ENCODE measurements at places on chromosomes 16 and 17.

DNA sequence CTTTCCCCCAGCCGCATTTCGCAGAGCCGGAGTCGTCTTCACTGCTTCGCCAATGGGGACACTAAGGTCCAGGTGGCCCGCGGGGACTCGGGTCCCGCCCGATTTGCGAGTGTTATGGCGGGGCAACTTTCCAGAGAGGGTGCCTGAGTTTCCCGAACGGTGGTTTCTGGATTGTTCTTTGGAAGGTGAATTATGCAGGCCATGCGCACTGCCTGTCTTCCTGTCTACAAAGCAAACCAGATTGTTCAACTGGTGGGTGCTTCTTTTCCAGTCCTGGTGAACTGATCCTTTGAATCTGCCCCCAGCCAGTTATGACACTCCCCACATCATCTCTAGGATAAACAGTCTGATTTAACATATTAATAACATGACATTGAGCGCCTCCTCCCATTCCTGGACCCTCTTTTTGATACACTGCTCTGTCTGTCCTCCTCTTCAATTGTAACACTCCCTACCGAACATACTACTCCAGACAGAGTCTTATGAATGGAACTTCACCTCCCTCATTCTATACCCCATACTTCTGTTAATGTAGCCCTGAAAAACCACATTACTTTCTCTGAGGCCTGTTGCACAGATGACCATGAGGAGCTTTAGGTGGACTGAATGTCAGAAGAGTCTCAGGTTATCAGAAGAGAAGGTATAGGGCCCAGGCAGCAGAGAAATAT, 159.0 kb downstream of the RAB11FIP4 start:
- no peak for DNase-seq

- DNase-seq: no peak
These were observed 57.8 kb downstream of the HLF start for GRCh38 chr17:55322453-55322985.

- DNase-seq: no peak
These were observed 99.4 kb downstream of the NPIPB11 start for GRCh38 chr16:29306943-29307597.

- DNase-seq: no peak
These were observed 46.4 kb downstream of the SLC47A1 start for GRCh38 chr17:19579867-19580565.

DNA sequence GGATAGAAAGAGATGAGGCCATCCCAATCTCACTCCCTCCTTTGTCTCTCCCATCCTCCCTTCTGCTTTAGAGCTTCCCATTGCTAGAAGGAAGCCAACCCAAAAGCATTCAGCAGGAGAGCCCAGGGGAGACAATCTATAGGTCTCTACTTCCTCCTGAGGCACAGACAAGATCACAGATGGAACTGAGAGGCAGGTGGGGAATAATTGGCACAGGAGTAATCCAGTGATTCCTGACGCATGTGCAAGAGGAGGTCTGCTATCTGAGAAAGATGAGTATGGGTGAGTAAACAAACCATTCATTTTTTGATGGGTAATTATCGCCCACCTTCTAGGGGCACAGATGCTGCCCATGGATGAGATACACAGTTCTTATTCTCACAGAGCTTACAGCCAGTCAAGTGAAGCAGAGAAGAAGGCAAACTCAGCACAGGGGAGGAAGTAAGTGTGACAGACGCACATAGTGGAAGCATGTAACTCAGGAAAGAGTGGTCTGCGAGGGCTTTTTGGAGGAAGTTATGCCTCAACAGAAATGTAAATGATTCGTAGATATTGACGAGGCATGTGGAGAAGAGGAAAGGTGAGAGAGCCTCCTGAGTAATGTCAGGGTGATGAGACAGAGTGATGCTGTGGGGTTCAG, 88.9 kb upstream of the HLF start:
- DNase-seq: no peak

DNA sequence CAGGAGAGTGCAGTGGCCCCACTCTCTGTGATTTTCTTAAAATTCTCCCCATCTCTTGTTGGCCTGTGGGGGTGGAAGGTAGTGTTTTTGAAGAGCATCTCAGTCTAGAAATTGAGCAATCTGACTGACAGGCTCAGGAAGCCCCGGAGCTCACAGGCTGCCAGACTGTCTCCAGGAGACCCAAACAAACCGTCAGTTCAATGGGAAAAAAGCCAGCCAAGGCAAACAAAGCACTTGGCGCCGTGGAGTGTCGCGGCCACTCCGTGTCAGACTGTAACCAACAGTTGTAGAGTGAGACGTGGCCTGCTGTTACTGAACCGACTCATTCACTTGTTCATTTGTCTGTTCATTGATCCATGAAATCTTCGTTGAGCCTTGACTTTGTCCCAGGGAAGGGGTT, 33.7 kb downstream of the RGS9 start:
- no peak for DNase-seq

DNA sequence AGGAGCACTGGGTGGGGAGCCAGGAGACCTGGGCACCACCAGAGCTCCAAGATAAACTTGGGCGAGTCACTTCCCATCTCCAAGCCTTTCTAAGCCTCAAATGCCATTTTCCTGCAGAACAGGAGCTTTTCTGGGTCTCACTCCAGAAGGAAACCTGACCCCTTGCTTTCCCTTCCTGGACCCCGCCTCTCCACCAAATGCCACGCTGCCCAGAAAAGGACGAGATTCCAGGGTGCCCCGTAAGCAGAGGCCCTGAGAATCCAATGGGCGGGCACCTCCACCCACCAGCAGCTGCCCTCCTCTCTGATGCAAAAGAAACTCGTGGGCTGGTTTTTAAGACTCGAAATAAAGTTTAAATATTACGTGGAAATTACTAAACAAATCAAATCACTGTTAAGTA, 31.3 kb downstream of the ZNF423 start:
- DNase-seq: no peak

DNA sequence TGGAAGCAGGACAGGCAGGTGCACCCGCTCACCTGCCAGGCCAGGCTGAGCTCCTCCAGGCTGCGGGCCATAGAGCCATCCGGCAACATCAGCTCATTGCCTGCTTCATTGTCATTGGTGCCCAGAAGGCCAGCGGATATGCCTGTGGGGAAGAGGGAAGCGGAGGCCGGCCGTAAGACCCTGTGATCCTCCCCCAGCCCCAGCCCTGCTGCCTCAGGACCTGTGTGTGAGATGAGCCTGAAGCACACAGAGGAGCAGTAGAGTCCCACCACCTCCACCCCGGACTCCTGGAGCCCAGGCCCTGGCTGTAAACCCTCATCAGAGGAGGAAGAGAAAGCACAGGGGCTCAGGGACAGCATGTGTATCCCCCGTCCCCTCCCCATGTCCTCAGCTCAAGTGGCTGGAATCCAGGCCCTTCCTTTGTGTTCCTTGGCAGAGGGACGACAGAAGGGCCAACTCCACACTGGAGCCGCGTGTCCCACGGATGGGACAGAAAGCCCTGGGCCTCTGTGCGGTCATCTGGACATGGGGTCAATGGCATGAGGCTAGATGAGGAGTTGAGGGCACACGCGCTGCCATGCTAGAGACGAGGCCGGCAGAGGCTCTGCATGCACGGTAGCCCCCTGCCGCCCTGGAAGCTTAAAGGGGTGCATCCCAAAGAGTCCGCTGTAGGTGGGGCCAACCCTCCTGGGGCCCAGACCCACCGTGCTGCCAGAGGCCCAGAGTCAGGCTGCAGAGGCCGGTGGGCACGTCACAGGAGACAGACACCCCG, 39.1 kb downstream of the RMI2 start:
- no peak for DNase-seq

- DNase-seq: no peak
These were observed 19.1 kb upstream of the RASD1 start for GRCh38 chr17:17514993-17515933.

DNA sequence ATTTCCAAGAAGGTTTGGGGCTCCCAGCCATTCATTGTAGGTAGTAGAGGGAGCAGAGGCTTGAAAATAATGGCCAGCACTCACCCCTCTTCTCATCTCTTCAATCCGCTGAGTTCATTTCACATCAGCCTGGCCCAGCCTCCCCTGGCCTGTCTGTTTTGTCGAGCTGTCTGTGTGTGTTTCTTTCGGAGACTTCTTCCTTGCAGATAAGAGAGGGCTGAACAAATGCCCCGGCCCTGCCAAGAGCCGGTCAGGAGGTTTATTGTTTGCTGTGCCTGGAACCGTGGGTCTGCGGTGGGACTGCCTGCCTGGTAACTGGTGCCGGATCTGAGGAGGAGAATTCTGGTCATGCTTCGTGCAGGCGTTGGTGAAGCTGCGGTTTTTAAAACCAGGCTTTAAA, 3.4 kb downstream of the VPS4A start:
- DNase-seq: no peak

DNA sequence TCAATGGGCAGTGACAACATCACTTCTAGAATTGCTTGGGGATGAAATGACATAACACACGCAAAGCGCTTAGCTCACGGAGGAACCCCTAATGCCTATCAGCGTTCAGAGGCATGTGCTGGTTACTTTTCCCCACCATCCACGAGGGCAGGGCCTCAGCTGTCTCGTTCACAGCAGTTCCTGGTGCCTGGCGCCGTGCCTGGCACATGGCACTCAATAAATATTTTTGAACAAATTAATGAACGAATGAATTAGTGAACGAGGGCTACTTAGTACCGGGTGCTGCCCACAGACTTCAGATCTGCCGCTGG, 14.1 kb upstream of the CIBAR2 start:
- DNase-seq: no peak

DNA sequence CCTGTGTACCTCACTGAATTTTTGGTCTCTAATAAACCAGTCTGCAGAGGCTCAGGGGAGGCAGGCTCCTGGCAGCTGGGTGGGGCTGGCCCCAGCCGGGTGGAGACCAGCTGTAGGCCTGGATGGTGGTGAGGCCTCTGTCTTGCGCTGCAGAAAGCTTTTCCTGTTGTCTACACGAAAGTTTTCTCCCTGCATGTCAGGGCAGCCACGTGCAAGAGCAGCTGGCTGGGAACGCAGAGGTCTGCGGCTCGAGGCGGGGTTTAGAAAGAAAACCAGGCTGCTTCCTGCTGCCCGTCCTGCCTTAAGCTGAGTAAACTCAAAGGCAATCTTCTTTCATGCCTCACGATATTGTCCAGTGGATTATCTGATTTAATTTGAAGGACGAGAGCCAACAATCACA, 2.4 kb downstream of the SERPINF1 start:
- DNase-seq: no peak

GRCh38 chr17:68778726-68779125, 176.5 kb downstream of the ABCA8 start:
- no peak for DNase-seq

GRCh38 chr17:17078832-17079231, 36.6 kb downstream of the MPRIP start:
- no peak for DNase-seq

DNA sequence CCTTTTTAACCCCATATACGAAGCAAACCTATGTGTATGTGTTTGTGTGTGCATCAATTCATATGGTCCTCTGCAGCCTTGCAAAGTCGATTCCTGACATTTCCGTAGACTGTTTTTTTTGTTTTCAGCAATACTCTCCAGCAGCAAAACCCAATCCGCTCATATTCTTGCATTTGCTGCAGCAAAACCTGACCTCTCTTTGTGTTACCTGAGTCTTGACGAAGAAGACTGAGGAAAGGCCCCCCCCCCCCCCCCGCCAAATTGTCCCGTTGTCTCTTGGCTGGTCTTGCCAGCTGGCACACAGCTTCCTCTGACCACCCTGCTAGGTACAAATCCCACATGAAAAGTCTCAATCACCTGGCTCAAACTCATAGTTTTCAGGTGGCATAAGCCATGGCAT, 494.7 kb downstream of the WWOX start:
- DNase-seq: no peak

DNA sequence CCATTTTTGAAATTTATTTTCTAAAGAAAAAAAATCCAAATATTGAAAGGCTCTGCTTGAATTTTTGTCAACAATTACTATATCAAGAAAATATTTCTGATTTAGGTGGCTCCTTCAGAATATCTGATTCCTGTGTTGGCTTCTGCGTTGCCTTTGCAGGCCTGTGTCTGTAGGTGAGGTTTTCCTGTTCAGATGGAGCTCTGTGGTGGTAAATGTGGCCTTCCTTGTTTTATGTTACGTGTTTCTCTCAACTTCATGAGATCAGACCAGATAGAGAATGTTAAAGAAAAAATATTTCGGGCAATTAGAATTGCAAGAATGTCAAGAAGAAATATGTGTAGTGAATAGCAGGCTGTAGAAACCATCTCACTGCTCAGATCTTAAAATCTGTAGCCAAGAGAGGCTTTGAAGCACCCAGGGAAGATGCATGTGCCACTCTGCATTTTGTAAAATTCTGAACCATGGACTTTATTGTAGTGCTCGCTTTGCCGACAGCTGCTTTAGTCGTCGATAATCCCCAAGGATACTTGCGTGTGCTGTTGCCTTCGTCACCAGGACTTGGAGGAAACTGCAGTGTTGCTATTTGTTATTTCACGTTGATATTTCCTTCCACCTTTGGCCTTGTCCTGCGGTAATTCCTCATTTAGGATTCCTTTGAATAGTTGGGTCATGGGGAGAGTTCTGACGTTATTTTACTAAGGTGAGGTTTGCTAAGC, 69.9 kb downstream of the RPTOR start:
- DNase-seq: no peak

DNA sequence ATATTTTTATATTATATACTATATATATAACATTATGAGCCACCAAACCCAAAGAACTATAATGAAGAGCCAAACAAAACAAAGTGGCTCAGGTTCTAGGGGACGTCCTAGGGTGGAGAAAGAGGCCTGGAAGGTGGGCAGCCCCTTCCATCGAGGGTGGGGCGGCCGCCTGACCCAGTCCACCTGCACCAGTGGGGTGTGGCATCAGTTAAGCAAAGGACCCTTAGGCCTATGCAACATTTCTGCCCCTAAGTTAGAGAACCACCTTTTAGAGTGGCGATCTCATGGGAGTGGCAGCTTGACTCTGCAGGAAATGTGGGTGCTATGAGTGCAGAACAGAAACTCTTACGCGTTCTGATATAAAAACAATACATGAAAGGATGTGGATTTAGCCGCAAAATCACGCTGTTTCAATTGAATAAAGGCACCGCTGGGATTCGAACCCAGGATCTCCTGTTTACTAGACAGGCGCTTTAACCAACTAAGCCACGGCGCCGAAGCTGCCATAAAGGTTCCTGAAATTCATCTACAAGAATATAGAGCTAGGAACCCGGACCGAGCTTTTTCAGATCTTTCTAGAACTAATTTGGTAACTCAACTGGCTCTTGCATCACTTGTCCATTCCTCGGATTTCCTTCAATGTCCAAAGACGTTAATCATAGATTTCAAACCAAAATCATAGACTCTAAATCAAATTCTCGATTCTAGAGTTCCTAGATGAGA, 15.6 kb upstream of the AURKB start:
- no peak for DNase-seq

- no peak for DNase-seq
These were observed 456.3 kb upstream of the ERCC4 start for GRCh38 chr16:13463619-13464018.

DNA sequence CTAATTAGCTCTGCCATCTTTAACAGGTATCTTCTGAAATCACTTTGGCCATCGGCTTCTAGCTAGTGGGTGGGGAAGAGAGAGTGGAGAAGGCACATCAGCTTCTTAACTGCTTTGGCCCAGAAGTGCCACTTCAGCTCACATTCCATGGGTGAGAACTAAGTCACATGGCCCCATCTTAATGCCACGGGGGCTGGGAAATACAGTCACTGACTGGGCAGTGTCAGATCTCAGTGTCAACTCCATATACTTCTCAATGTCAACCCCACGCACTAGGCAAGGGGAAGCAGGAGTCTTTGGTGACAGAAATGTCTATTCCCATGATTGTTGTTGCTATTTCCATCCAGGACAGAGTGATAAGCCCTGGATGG, 29.4 kb downstream of the CCR7 start:
- DNase-seq: no peak

Data from left renal cortex interstitium (tissue), 4 donors.